ENCODE measurements at places on chromosomes 1 and 21. TPM values are rescaled to one million over a fixed set of nuclear protein-coding genes. Genes with fewer than 3 reads are reported as not detected.

GRCh38 chr1:243708210-243708609 lies 141.8 kb downstream of the AKT3 start:
- H3K4me3 ChIP-seq = no peak overlapping the region
- no peak overlapping the region for H3K27ac ChIP-seq
- H3K27me3 ChIP-seq = no peaks in the 10 kb centered on the region
- DNase-seq = peak; percentile 18

- H3K4me1 ChIP-seq = no peaks in the 10 kb centered on the region
- no peak overlapping the region for H3K27ac ChIP-seq
- H3K27me3 ChIP-seq = no peaks in the 10 kb centered on the region
- no peak for DNase-seq
- no peaks in the 10 kb centered on the region for H3K36me3 ChIP-seq
Measured at GRCh38 chr1:245810789-245811337, 656.1 kb downstream of the KIF26B start.

DNA sequence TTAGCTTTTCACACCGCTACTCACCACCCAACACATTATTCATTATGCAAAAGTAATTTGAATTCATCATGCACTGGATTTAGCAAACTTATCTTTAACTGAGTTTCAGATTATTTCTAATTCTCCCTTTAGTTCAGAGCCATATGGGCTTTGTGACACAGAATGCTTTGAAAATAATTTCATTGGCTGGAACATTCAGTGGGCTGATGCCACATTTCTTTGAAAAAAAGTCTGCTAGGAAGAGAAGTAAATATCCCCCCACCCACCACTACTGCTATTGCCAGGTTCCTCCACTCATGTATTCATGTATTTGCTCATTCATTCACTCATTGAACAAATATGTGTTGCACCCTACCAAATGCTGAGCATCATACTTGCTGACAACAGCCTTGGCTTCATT lies 280.5 kb downstream of the DSCAM start:
- no peak overlapping the region for H3K4me3 ChIP-seq
- no peak overlapping the region for H3K27ac ChIP-seq
- DNase-seq = no peak
- no peaks in the 10 kb centered on the region for H3K4me1 ChIP-seq
- H3K27me3 ChIP-seq = no peaks in the 10 kb centered on the region
- H3K36me3 ChIP-seq = no peaks in the 10 kb centered on the region

- no peaks in the 10 kb centered on the region for H3K4me1 ChIP-seq
- H3K27me3 ChIP-seq = no peaks in the 10 kb centered on the region
- no peak overlapping the region for H3K4me3 ChIP-seq
- no peaks in the 10 kb centered on the region for H3K36me3 ChIP-seq
Measured at GRCh38 chr1:95380909-95381308, 146.9 kb downstream of the RWDD3 start.

DNA sequence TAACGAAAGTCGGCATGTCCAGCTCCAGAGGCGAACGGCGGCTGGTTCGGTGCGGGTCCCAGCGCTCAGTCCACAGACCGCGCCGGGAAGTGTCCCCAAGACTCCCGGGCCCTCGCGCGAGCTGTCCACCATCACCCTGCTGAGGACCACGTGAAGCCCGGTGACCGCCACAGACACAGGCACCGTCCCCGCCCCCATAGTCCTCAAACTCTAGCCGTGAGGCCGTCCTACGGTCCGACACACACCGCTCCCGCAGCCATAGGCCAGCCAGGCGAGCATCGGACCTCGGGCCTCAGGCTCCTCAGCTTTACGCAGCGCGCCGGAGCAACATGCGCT lies 535 bp downstream of the SETD4 start:
- H3K27me3 ChIP-seq = no peaks in the 10 kb centered on the region
- no peaks in the 10 kb centered on the region for H3K4me1 ChIP-seq
- DNase-seq = peak; percentile 79
- peak overlapping the region; percentile 81 for H3K27ac ChIP-seq

GRCh38 chr1:101706366-101706765 lies 290.4 kb downstream of the OLFM3 start:
- DNase-seq = no peak
- H3K4me1 ChIP-seq = no peaks in the 10 kb centered on the region
- no peak overlapping the region for H3K27ac ChIP-seq
- H3K36me3 ChIP-seq = no peaks in the 10 kb centered on the region

DNA sequence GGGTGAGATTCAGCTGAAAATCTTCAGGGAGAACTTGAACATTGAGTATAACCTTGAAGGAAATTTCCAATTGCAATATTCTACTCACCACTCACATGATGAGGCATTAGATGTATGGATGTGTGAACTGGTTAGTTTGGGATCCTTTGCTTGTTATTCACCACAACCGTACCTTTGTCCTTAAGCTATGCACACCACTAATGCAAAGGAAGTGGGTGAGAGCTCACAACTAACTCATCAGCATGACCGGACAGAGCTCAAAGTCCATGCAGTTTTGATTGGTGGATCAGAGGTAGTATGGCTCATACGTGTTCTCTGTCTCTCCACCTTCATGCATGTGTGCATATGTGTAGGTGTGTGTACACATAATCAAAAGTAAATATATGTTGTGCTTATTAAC lies 43.5 kb upstream of the MROH9 start:
- H3K27me3 ChIP-seq = no peaks in the 10 kb centered on the region
- no peak for DNase-seq
- no peaks in the 10 kb centered on the region for H3K36me3 ChIP-seq

- DNase-seq = no peak
- H3K27me3 ChIP-seq = no peaks in the 10 kb centered on the region
- no peaks in the 10 kb centered on the region for H3K36me3 ChIP-seq
- H3K4me3 ChIP-seq = no peak overlapping the region
- H3K4me1 ChIP-seq = no peaks in the 10 kb centered on the region
Measured at GRCh38 chr1:18336801-18337200, 143.9 kb upstream of the KLHDC7A start.

GRCh38 chr21:44049182-44049581 lies 37.1 kb downstream of the TRAPPC10 start:
- 0 out of 2 replicates have a peak, but pooled peaks cover 10% of the 10 kb centered on the region for H3K36me3 ChIP-seq
- DNase-seq = no peak
- no peaks in the 10 kb centered on the region for H3K4me1 ChIP-seq
- no peaks in the 10 kb centered on the region for H3K27me3 ChIP-seq

DNA sequence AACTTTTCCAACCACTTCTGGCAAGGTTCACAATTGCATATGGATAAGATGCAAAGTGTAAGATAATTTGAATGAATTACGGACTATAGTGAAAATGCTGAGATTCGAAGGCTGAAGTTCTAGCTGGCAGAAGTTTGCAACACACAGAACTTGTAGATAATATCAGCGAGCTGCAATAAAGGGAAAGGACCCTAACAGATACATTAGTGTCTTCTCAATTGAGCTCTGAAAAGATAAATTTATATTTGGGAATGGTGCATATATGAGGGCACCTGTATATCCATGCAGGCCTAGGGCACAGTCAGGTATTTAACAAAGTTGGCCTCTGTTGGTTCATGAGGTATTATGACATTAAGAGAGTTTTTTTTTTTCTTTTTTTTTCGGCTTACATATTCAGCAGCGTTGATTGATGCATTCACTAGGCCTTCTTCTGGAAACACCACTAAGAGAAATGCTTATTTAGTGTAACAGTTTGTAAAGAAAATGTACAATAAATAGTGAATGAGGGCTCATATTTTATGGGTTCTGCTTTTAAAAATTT lies 2.2 kb downstream of the NFIA start:
- H3K4me1 ChIP-seq = peaks cover 29% of the 10 kb centered on the region
- peak; percentile 24 for DNase-seq

Gene GPR3
- total RNA-seq = 0.38 TPM

Gene S100A16
- total RNA-seq = 495 TPM
